ENCODE measurements at places on chromosomes 7 and 10.

DNA sequence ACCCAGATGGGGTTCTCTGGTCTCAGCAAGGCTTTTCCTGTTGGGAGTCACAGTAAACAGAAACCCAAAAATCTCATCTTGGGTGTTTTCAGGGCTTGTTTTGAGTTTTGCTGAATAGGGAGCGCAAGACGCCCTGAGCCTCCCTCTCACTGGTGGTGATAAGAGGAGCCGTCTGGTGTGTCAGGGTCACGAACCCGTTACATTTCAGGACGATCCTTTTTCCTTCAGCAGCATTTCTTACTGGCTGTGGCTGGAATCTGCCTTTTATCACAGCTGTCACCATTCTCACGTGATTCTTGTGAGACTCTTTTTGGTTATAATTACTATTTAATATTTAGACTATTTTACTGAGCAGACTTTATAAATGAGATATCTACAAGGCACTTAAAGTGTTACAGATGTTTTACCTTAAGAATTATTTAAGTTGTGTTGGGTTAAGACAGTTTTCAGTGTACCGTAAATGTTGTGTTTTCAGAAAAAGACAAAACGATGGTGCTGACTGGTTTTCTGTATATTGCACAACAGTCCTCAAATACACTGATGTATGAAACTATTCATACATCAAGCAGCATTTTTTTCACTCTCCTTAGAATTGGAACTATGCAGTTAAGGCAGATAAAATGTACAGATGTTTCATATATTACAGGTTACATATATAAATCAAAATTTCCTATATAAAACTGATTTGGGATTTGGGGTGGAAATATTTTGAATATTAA, 2.2 kb upstream of the GET4 start:
- no peak for DNase-seq

GRCh38 chr10:101152316-101152715, 21.2 kb downstream of the TLX1 start:
- DNase-seq = peak; percentile 16

- no peak for DNase-seq
Observed at GRCh38 chr10:43282881-43283280, 16.0 kb upstream of the RASGEF1A start.

GRCh38 chr10:3180355-3181025, 7.9 kb upstream of the PITRM1 start:
- DNase-seq = no peak

DNA sequence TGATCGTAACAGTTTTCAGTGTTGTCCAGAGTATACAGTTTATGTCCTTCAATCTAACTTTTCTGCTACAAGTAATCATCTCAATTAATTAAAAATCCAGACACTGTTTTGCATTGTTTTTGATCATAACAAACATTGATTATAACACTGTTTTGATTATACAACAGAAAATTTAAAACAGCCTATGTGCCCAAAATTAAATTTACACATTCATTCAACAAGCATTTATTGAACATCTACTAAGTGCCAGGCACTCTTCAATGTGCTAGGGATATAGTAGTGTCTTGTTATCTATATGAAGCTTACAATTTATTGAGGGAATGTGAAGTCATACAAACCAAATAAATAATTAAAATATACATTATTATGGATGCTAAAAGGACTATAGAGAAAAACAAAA, 10.6 kb downstream of the ELAPOR2 start:
- DNase-seq = no peak

DNA sequence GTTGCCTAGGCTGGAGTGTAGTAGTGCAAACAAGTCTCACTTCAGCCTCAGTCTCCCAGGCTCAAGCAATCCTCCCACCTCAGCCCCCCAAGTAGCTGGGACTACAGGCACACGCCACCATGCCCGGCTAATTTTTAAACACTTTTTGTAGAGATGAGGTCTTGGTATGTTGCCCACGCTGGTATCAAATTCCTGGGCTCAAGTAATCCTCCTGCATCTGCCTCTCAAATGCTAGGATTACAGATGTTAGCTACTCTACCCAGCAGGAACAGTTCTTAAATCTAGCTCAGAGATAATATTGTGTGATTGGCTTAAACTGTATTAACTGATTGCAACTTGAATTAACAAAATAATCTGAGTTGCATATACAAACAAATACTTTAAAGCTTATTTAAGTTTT, 82.9 kb downstream of the CDK14 start:
- DNase-seq = no peak

DNA sequence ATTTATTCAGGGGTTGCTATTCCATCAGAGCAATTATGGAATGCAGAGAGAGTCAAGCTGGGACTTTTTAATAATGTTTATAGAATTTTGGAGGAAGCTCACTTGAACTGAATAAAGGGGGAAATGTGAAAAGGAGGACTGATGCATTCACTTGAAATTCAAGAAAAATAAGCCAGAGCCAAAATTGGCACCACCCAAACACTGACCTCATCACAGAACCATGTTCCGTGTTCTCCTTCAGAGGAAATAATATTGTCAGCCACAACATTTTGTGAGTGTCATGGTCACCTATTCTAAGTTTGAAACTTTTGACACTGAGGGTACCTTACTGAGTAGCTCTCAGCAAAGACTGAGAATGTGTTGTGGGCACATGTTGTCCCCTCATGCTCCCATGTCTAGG, 207.0 kb downstream of the ANK3 start:
- DNase-seq = peak; percentile 36

DNA sequence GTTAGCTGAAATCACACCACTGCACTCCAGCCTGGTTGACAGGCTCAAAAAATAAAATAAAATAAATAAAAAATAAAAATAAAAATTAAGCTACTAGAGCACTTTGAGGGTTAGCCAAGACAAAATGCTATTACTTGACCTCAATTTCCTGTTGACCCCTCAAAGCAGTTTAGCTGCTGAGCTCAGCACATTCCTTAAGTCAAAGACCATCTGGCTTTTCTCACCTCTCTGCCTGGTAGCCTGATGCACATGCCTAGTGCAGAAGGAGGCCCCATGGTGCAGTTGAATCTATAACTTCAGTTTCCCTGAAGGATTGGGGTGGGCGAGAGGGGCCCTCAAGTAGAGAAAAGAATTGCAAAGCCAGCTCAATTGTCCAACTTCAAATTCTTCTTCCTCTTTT, 211.1 kb upstream of the GALNT17 start:
- no peak for DNase-seq

DNA sequence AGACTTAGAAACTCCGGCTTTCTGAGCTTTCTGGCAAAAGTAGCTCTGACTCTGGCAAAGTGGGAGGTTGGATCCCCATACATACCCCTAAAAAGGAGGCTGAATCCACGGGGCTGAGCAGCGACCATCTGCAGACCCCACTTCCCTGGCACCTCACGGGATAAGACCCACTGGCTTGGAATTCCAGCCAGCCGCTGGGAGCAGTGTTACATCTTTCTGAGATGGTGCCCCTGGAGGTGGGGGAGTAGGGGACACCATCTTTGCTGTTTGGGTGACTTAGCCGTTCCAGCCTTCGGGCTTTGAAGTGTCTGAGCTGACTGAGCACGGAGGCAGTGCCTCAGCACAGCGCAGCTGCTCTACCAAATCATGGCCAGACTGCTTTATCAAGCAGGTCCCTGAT, 45.0 kb upstream of the GRM3 start:
- no peak for DNase-seq

- DNase-seq = peak; percentile 18
Observed at GRCh38 chr7:98168181-98168903, 42.9 kb upstream of the BHLHA15 start.

- no peak for DNase-seq
Observed at GRCh38 chr10:28652703-28653102, 24.6 kb upstream of the BAMBI start.

DNA sequence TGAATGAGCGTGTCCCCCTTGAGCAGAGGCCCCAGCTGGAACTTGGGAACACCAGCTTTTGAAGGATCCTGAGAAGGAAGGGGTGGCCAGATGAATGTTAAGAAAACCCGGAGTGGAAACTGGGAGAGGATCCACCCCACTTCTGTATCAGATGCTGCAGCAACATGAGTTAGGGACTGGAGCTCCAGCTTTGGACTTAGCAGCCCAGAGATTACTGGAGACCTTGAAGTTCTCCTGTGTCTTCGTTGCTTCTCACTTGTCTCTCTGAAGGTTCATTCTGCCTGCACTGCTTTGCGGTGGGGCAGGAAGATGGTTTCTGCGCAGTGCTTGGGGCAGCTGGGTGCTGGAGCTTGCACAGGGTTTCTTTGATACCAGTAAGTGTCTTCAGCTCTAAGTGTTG, 9.3 kb downstream of the TMEM248 start:
- DNase-seq = no peak

Data from MG63 (cell line).